ENCODE measurements at places on chromosomes 16 and 17.

GRCh38 chr16:89717688-89718505 is 2.8 kb downstream of the VPS9D1 start:
- no peak for DNase-seq

GRCh38 chr16:88957887-88958577 is 19.0 kb downstream of the CBFA2T3 start:
- DNase-seq: peak; percentile 87

DNA sequence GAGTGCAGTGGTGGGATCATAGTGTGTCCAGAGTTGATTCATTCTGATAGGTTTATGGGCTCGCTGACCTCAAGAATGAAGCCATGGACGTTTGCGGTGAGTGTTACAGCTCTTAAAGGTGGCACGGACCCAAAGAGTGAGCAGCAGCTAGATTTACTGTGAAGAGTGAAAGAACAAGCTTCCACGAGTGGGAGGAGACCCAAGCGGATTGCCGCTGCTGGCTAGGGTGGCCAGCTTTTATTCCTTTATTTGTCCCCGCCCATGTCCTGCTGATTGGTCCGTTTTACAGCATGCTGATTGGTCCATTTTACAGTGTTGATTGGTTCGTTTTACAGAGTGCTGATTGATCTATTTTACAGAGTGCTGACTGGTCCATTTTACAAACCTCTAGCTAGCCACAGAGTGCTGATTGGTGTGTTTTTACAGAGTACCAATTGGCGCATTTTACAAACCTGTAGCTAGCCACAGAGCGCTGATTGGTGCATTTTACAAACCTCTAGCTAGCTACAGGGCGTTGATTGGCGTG is 17.5 kb downstream of the CACNG4 start:
- no peak for DNase-seq

- no peak for DNase-seq
These were observed 284.8 kb upstream of the MAF start for GRCh38 chr16:79885320-79885719.

GRCh38 chr17:17890773-17891759 is 54.3 kb upstream of the SREBF1 start:
- peak; percentile 55 for DNase-seq

GRCh38 chr17:17166446-17166845 is 39.7 kb downstream of the PLD6 start:
- DNase-seq: no peak

Data from suppressor macrophage treated with lipopolysaccharide for 4 hours (primary cell).